ENCODE measurements at places on chromosomes 16 and 17.

GRCh38 chr17:33633446-33633845, 340.4 kb upstream of the ASIC2 start:
- DNase-seq, result no peak

- DNase-seq, result no peak
Observed at GRCh38 chr17:39756380-39757079, 18.8 kb downstream of the GRB7 start.

DNA sequence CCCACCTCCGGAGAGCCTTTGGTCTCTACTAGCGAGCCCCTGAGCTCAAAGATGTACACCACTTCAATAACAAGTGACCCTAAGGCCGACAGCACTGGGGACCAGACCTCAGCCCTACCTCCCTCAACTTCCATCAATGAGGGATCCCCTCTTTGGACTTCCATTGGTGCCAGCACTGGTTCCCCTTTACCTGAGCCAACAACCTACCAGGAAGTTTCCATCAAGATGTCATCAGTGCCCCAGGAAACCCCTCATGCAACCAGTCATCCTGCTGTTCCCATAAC, 702 bp downstream of the SPN start:
- no peak for DNase-seq

DNA sequence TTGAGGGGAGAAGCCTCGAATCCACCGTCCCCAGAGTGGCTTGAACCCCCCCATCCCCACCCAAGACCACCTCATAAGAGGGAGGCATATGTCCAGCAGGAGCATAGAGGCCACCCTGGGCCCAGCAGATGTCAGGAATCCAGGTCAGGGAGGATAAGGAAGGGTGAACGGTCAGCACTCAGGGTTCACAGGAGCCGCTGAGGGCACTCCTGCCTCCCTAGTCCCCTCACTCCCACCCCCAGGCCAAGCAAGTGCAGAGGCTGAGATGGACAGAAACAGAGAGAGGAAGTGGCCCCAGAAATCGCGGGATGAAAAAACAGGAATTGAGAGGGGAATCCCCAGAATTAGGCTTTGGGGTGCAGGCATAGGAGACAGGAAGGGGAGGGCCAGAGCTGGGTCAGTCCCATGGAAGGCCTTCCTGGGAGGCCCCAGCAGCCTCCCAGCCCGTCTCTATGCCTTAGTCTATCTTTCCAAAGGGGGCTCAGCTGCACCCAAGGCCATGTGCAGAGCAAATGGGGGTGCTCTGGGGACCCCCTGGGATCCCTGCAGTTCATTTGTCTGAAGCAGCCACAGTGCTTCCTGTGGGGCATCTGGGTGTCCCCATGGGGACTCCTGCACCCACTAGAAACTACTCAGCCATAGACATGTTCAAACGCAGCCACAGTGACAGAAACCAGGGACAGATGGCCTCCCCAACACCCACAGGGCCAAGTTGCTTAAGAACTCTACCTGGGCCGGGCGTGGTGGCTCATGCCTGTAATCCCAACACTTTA, 1.7 kb downstream of the CMTM3 start:
- no peak for DNase-seq

DNA sequence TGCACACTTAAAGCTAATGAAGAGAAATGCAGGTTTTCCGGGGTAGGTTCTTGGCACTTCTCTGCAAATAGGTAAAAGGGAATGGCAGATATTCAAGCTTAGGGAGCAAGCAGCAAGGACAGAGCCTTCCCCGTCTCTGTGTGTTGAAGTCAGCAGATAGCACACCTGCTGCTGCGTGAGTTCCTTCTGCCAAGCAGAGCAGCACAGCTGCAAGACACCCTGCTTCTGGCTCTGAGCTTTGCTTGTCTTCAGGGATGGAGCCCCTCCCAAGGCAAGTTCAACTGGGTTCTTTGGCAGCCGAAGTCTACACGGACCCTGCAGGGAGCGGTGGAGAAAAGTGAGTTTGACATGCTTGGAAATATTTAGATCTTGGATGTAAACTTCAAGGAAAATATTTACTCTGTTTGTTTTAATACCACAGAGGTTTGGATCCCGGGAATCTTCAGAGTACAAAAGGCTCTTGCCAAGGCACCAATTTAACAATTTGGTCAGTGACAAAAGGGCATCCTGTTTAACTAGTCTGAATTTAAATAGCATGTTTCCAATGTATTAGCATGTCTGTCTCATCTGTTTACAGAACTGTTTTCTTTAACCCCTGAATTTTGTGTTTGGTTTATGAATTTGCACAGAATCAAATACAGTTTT, 113.4 kb upstream of the KCNJ16 start:
- DNase-seq, result no peak

- DNase-seq, result no peak
Observed at GRCh38 chr16:85998171-85998867, 99.4 kb downstream of the IRF8 start.

DNA sequence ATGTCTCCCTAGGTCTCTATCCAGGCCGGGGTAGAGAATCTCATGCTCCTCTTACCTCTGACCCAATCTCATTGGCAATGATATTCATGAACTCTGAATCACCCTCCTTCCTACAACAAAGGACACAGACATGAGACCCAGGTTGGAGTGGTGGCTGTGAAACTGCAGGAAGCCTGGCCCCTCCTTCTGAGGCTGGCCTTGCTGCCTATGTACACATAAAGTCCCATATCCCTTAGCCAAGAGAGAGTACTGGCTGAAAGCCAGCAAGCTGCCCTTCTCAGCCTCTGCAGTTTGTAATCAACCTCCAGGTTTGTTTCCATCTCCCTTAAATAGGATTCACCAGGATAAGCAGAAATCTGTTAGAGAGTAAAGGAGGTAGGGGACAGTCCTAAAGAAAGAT, 10.6 kb downstream of the AARSD1 start:
- no peak for DNase-seq

- no peak for DNase-seq
Observed at GRCh38 chr17:17824783-17825614, 11.8 kb downstream of the SREBF1 start.

- DNase-seq, result no peak
Observed at GRCh38 chr16:86712158-86713009, 134.0 kb downstream of the FOXL1 start.

GRCh38 chr17:58305626-58306025, 23.0 kb downstream of the TSPOAP1 start:
- no peak for DNase-seq

DNA sequence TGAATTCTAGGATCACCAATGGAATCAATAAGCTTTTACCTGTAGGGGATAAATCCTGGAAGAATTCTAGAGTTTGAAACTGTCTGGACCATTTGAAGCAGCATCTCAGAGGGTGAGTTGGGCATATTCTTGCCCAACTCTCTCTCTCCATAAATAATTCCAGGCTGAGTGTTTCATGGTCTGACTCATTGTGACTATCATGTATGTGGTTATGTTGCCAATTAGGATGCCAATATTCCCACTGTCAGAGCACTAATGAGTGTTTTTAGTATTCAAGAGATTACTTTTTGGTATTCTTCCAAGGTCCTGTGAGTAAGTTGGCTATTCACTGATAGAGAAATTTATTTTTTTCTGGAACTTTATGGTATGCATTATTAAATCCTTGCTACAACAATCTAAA, 456.9 kb downstream of the TOX3 start:
- no peak for DNase-seq

- DNase-seq, result no peak
Observed at GRCh38 chr17:37598145-37598544, 11.1 kb downstream of the SYNRG start.

DNA sequence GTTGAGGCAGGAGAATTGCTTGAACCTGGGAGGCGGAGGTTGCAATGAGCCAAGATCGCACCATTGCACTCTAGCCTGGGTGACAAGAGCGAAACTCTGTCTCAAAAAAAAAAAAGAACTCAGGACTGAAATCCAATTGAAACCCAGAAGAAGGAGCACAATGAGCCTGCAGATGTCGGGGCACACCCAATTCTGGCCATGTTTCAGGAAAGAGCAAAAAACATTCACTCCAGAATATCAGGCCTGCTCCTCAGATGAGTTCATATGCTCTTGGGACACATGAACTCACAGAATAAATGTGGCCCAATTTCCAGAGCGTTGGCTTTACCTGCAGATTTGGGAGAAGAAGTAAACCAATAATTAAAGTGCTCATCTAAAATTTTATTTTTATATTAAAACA, 3.0 kb upstream of the CMTM2 start:
- no peak for DNase-seq

DNA sequence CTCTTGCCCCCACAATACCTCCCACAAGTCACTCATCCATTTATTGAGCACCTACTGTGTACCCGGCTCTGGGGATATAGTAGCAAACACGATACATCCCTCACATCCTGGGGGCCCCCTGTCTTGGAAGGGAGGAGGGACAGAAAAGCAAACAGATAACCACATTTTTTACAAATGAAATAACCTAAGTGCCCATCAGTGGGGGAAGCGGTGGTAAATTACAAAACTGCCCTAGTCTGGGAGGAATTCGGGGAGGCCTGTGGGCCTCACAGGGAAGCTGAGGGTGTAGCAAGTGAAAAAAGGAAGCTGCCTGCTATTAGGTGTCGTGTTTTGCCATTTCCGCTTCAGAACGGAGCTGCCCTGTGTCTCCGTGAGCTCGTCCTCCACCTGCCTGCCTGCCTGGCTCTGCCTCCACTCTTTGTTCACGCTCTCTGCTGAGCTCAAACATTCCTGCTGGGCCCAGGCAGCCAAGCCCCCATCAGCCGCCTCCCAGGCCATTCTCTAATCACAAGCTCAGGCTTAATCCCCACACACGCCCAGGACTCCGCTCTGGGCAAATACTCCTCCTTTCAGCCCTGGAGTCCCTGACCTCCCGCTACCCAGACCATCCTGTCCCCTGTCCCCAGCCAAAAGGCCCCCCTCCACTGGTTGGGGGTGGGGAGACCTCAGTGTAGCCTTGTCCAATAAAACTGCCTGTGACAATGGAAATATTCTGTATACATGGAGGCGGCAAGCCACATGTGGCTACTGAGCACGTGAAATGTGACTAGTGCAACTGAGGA, 10.2 kb upstream of the SEC14L5 start:
- no peak for DNase-seq

DNA sequence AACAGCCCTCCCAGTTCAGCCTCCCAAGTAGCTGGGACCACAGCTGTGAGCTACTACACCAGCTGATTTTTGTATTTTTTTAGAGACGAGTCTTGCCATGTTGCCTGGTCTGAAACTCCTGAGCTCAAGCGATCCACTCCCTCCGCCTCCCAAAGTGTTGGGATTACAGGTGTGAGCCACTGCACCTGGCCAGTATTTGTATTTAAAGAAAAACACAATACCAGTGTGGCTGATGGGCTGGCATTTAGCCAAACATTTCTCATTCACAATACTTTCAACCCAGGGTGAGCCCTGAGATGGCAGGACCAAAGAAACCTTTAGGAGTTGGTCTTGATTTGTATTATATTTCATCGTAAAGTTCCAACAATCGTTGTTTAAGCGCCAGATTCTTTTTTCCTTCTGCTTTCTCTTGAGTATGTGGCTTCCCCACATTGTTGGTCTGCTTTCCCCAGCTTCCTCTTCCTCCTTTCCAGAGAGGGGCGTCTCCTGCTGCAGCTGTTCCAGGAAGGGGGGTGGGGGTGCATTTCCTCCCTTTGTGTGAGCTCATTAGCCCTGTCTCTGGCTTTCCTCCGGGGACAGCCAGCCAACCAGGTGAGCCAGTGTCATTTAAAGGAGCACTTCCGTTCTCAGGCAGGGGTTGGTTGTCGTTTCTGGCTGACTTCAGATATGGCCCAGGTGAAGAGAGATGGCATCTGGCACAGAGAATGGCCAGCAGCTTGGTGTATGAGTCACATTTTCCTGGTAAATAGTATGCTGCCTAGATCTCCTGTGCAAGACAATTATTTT, 79.9 kb downstream of the GPRC5B start:
- peak; percentile 9 for DNase-seq

DNA sequence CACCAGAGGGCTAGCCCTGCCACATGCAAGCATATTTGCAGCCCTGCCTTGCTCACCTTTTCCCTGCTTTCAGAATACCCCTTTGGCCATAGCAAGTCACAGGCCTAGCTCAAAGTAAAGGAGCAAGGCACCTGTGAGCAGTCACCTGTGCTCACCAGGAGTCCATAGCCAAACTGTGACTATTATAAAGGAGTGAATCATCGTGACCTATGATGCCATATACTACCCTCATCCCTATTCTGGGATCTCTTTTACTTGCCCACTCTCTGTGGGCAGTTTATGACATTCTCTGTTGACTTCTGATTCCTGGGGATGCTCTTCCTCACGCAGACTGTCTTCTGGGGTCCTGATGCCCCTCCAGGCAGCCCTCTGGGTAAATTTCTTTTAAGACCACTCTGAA, 200.5 kb upstream of the NLRP1 start:
- no peak for DNase-seq

DNA sequence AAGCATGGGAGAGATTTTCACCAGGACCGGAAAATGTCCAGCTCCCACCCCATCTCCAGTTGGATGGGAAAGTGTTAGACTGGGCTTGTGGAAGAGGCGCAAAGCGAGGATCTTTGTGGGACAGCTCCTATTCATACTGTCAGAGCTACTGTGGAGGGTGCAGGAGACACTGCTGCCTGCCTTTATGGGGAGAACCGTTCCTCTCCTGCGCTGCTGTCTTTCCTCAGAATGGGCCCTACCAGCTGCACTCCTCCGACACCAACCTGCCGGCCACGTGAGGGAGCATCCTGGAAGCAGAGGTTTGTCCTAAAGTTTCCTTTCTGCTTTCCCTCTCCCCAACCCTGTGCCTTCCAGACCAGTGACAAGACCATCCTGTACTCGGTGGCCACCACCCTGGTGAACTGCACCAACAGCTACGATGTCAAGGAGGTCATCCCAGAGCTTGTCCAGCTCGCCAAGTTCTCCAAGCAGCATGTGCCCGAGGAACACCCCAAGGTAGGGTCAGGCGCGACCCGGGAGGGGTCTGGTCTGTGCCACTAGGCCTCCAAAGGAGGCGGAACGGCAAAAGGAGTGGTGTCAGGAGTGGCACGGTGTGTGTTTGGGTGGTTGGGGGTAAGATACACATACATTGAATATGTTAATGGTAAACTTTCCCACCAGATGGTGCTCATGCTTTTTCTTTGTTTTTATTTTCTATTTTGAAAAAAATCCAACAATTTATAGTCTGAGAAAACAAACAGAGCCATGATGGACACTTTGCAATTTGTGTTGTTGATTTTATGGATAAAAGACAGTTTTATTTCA, 23.0 kb downstream of the SLC35G3 start:
- DNase-seq, result no peak

DNA sequence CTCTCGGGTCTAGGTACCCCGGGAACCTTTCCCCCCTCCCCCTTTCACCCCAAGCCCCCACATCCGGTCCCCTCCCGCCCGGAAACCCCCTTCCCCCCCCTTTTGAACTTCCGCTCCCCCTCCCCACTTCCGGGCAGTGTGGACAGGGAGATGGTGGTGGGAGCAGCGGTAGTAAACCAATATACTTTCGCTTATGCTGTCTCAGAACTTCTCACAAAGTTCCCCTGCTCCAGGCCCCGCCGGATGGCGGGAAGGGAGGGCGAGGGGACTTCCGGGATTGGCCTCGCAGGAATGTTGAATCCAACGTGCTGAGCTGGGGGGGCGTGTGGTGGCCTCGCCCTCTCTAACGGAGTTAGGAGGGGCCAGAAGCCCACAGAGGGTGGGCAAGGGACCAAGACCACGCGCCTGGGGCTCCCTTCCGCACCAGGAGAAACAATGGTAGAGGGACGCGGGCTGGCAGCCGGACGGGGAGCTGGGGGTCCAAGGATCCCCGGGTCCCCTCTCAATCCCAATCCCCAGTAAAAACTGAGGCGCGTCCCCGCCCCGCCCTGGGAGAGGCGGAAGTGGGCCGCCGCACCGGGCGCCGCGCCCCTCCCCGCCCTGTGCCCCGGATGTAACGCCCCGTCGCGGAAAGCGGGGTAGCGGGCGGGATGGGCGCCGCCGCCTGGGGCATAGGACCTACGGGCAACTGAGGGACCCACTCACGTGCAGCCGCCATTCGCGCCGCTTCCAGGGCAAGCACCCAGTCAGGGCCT, 742 bp downstream of the PFN1 start:
- DNase-seq, result no peak

- DNase-seq, result no peak
Observed at GRCh38 chr17:4733073-4733531, 1.9 kb downstream of the MED11 start.
